ENCODE measurements at places on chromosomes 3 and 15. TPM values are rescaled to one million over a fixed set of nuclear protein-coding genes. Genes with fewer than 3 reads are reported as not detected.
A peak's percentile ranks its signal among the peaks of the same experiment; 100 is the strongest.

DNA sequence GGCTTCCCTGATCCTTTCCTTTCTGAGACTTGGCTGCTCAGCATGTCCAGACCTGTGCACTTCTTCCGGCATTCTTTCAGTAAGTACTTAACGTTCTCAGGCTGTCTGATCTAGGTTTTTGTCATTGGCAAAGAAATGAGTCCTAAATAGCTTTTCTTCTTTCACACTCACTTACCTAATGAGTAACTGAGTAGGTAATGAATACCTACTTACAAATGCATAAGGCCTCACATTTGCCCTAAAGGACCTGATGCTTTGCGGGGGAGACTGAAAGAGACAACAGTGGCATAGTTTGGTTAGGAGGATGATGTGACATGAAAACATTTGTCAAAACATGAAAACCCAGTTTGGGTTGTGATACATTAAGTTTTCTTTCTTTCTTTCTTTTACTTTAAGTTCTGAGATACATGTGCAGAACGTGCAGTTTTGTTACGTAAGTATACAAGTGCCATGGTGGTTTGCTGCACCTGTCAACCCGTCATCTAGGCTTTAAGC lies 516.7 kb upstream of the CFAP20DC start:
- DNase-seq, result no peak

GRCh38 chr3:182486463-182486862 lies 306.8 kb upstream of the ATP11B start:
- DNase-seq, result no peak

GRCh38 chr3:24460974-24461373 lies 33.7 kb downstream of the THRB start:
- DNase-seq, result no peak

- DNase-seq, result no peak
Measured at GRCh38 chr3:86869566-86869965, 121.4 kb downstream of the VGLL3 start.

DNA sequence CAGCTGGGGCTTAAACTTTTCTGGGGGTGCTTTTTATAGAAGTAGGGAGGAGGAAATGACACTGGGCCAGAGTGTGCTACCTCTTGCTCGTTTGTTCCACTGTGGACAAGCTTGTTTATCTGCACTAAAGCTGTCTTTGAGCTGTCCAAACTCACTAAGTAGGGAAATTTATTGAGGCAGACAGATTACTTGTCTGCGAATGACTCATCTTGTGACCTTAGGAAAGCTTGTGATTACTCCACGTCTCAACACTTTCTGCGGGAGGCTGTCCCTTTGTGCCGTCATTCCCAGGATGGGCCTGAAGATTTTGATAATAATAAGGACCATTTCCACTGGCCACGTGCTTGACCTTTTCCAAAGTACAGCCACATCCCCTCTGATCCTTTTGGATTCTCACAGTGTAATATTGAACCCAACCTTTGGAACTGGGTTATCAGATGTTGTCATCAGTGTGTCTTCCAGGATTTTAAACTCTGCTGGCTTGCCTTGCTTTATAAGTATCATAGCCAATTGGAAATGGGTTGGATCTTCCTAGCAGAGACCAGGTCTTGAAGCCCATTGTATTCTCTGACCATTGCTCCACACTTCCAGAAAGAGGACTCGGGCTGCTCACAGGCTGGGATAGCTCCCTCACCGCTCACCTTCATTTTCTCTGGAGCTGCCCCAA lies 84.7 kb downstream of the AGBL1 start:
- peak; percentile 87 for DNase-seq

DNA sequence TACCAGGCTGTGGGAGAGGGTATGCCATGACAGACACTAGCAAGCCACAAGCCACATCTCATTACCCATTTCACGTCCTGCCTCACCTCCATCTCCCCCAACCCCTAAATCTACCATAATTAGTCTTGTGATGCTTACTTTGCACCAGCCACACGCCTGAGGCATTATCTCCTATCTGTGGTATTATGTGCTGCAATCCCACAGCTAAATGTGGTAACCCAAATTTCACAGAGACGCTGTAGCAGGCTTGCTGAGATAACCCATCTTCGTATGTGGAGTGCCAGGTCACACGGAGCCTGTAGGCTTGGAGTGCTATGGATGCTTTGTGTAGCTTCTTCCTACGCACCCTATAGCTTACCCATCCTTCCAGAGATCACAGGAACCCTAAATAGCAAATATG lies 256.7 kb upstream of the KCNH8 start:
- DNase-seq, result peak; percentile 28

DNA sequence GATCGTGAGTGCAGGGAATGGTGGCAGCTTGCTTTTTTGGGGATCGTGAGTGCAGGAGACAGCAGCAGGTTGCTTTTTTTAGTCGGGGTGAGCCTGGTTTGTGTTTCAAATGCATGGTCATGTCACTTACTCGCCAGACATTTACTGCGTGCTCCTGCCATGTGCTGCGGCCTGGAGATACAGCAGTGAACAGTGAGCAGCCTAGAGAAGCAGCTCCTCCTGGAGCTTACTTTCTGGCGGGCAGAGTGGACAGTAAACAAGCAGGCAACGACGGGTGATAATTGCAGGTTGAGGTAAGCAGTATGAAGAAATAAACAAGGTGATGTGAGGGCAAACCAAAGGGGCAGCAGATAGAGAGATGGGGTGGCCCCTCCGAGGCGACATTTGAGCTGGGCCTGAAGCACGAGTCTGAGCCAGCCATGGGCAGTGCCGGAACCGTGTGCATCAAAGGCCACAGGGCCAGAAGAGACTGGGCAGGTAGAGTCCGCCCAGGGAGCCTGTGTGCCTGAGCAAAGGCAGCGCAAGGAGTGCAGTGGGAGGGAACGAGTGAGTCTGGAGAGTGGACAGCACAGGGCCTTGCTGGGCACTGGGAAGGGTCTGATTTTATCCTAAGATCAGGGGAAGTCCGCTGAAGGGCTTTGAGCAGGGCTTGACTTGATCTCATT lies 57.3 kb upstream of the RASA2 start:
- no peak for DNase-seq

GRCh38 chr15:72199721-72200212 lies 2.2 kb upstream of the GRAMD2A start:
- peak; percentile 89 for DNase-seq

TMEM266 gene
- 0.28 TPM for total RNA-seq

CELSR3 gene
- total RNA-seq, result 0.67 TPM

WNT5A gene
- total RNA-seq, result 6.7 TPM

MRPL3 gene
- 61.4 TPM for total RNA-seq

IGF2BP2 gene
- 4.2 TPM for total RNA-seq

FEZF2 gene
- not detected for total RNA-seq

Measured in posterior vena cava (tissue), 2 donors.